ENCODE measurements at places on chromosomes 5 and 9.

GRCh38 chr5:141313711-141314110, 6.9 kb downstream of the TAF7 start:
- DNase-seq, result no peak

GRCh38 chr9:37371565-37372464, 50.7 kb upstream of the GRHPR start:
- no peak for DNase-seq

DNA sequence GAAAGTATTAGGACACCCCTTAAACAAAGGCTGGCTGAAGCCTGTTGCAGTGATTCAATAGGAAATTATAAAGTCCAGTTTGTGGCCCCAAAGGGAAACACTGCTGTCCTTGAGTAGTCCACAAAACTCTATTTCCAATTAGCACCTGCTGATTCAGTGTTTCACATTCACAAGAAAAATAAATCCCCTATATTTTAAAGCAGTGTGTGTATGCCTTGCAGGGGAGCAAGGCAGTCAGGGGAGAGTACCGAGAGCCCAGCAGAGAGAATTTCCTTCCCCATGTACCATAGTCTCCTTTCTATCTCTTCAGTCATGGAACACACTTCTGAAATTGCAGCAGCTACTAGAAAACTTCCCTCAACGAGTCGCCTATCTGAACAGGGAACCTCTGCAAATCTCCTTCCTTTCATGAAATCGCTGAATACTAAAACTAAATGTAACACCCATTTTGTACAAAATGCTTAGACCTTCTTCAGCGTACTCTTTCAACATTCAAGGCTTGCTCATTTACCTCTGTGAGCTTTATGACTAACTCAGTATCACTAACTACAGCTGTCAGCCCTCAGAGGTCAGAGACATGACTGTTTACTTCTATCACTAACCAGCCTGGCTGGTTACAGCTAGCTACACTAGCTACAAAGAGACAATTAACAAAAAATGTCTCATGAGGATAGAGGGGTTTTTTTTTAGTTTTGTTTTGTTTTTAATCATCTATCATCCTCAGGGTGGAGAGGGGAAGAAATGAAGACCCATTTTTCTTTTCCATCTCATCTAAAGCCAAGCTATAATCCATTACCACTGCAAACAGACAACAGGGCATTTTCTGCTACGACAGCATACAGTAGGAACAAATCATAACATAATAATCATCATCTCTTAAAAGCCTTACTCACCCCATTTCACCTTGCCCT, 188.7 kb downstream of the EBF1 start:
- DNase-seq, result no peak

DNA sequence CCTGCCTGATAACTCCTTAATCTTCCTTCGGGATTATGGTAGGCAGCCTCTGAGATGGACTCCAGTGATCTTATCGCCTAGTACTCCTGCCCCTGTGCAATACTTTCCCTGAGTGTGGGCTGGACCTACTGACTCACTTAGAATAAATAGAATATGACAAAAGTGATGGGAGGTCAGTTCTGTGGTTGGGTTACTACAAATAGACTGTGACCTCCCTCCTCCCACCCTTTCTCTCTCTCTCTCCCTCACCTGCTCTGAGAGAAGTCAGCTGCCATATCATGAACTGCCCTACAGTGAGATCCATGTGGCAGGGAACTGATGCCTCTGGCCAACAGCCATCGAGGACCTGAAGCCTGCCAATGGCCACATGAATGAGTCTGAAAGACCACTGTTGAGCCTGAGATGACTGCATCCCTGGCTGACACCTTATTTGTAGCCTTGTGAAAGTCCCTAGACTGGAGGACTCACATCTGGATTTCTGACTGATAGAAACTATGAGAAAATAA, 31.7 kb downstream of the NRG2 start:
- DNase-seq, result no peak

DNA sequence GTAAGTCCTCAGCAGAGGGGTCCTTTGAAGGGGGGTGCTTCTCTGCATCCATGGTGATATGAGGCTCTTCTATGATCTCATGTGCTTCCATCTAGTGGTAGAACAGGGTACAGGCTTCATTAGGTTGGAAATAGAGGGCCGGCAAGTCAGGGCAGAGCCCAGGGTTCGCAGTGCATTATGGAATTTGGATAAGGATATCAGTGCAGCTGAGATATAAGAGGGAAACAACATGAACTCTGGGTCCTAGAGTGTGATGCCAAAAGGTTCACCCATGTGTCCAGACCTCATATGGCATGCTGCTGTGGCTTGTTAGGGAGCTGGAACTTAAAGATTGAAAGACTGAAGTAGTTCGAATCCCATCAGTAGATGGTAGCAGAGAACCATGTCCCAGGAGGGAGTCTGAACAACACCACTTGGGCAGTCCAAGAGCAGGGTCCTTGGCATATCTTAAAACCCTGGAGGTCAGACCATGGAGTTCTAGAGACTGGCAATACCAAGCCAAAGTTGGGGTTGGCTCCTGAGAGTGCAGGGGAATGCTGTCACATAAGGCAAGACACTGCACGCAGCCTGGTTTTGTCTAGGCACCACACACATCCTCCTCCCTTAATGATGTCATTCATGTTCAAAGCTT, 2.3 kb downstream of the FAM221B start:
- no peak for DNase-seq

DNA sequence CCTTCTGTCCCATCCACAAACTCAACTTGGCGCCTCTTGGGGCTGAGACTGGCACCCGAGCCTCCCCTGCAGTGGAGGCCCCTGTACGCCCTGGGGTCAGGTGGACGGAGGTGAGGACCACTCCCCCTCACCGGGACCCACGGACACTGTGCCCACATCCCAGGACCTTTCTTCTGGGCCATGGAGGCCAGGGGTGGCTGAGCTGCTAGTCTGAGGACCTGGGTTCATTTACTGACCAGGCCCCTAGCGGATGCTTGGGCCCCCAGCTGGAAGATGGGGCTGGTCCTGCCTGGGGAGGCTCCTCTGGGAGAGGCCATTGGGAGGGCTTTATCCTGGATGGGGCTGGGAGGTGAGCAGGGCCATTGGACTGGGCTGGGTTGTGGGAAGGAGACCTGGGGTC, 16.9 kb upstream of the SLC6A19 start:
- DNase-seq, result no peak

GRCh38 chr5:141742866-141743851, 61.1 kb upstream of the ARAP3 start:
- no peak for DNase-seq

DNA sequence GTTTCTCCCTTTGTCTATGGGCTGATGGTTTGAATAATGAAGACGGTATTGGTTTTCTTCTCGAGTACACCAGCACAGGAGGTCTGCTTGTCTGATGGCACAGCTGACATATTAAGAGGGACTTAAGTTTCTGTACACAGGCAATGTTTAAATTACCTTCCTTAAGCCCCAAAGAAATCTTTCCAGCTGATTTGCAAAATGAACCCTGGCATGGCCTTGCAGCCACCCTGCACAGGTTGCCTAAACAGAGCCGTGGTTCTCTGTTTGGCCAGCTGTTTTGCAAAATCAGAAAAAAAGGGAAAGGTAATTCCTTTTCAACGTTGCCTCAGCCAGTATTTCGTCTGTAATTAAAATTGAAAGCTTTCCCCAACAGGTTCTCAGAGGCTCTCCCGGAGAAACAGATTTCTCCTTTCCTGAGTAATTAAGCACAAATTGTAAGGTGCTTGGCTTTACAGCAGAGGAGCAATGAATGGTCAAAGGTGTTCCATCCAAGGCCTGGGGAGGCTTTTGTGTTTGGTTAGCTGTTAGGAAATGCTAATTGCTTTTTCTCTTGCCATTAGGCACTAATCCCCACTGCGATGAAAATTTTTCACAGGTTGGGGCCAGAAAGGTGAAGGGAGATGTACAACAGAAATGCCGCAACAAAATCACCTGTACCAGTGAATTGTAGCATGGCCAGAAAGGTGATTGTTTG, 138.9 kb downstream of the RASEF start:
- DNase-seq, result no peak

GRCh38 chr9:137461316-137461662, 2.2 kb upstream of the NSMF start:
- DNase-seq, result no peak

DNA sequence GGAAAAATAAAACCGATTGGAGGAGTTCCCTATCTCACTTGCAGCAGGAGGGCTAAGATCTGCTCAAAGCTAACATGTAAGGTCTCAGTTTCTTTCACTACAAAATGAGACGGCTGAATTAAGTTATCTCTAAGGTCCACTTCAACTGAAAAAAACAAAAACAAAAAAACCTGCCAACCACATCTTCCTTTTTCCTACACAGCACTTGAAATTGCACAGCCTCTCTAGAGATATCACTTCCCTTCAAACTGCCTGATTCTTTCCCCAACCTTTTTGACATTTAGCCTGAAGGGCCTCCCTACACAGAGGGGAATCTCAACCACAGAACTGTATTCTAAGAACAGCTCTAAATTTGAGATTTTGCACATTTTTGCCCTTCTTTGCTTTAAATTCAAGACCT, 227.9 kb upstream of the TARS1 start:
- DNase-seq, result no peak

- DNase-seq, result no peak
Observed at GRCh38 chr5:58002323-58002722, 457.6 kb downstream of the PLK2 start.

- no peak for DNase-seq
Observed at GRCh38 chr5:29170599-29170998, 2022.9 kb upstream of the CDH6 start.

- DNase-seq, result no peak
Observed at GRCh38 chr5:121182788-121183490, 668.7 kb upstream of the FTMT start.

DNA sequence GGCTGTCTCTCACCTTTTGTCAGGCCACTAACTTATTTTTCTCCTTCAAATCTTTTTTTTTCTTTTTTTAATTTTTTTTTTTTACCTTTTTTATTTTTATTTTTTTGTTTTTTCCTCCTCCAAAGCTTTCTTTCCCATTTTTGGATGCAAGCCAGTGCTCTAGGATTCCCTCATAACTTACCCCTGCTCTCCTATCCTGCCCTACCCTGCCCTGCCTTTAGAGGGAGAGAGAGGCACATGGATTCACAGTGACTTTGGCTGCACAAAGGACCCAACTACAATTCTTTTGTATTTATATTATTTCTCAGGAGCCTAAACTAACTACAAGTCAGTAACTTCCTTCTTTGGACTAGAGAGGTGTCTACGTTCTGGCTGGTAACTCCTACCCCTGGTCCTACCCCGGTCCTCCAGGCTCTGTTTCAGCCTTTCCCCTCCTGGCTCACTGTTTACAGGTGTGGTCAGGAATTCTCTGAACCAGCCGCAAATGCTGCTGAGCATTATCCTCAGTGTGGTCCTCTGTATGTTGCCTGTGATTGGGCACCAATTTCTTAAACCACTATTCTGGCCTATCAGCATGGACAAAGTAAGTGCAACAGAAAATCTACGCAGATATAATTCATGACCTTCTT, 8.4 kb upstream of the RUSC2 start:
- no peak for DNase-seq

DNA sequence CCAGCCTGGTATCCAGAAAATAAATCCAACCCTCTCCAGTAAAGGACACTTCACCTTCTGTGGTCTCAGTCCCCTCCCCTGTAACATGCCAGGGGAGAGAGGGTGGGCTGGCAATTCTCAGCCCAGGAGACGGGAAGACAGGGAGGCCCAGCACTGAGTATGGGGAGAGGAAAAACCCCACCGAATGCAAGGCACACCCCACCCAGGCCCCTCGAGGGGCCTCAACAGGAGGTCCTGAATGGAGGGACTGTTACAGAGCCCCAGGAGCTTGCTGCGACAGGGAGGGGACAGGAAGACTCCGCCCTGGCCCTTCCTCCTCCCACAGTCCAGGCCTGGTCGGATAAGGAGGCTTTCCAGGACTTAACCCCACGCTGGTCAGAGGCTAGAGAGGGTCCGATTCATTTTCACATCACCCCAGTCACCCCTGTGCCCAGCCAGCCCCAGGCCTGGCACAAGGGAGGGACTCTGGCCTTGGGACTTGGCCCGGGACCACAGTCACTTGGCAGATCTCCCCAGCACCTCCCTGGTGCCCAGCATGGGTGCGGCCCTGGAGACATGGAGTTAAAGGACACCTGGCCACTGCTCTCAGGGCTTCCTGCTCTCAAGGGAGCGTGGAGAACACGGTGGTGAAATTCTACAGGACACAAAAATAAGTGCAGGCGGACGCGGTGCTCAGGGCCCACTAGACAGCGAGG, 44.9 kb upstream of the STXBP1 start:
- DNase-seq, result no peak

DNA sequence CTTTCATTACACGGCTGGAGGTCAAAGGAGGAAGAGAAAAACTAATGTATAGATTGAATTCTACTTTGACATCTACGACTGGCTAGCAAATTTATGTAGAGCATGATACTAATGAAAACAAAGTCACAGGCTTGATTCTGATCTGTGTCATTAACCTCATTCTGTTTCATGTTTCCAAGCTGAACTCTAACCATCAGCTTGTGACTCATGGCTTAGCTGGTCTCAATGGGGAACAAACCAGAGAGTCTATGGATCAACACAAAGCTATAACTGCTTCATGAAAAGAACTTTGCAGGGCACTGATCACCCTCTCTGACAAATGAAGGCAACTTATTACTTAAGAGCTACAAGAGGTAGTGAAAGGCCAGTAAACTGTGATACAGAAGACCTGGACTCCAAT, 23.6 kb upstream of the PDE4D start:
- DNase-seq, result no peak

- DNase-seq, result no peak
Observed at GRCh38 chr5:135153661-135154060, 119.6 kb upstream of the PITX1 start.

GRCh38 chr9:112765281-112765680, 14.7 kb downstream of the SNX30 start:
- DNase-seq, result no peak

- no peak for DNase-seq
Observed at GRCh38 chr5:1836891-1837880, 36.0 kb downstream of the NDUFS6 start.

- DNase-seq, result no peak
Observed at GRCh38 chr9:19127871-19128500, 694 bp upstream of the PLIN2 start.

DNA sequence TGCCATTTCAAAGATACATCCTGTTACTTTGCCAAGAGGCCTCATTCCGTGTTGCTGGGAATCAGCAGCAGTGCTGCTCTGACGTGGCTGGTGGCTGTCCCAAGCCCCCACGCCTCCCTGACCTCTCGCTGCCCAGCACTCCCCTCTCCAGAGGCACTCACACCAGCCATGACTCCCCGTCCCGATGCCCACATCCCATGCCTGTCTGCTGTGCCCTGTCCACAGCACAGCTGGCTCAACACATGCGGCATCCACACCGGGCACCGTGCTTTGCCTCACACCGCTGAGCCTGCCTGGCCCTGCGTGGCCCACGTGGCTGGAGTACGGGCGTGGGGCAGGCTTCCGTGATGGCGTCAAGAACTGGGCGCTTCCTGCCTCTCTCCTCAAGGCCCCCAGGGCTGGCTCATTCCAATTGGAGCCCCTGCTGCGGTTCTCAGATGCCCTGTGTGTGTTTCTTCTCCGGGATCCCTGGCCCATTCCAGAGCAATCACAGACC, 7.8 kb upstream of the LCN1 start:
- DNase-seq, result no peak
